ENCODE measurements at places on chromosomes 7 and 10.
A peak's percentile ranks its signal among the peaks of the same experiment; 100 is the strongest.

GRCh38 chr10:6581778-6582228 is 1.7 kb upstream of the PRKCQ start:
- no peak for DNase-seq

- DNase-seq: peak; percentile 30
Measured at GRCh38 chr10:87619705-87620104, 40.0 kb upstream of the PAPSS2 start.

- DNase-seq: no peak
Measured at GRCh38 chr10:86979296-86979818, 11.1 kb downstream of the ADIRF start.

DNA sequence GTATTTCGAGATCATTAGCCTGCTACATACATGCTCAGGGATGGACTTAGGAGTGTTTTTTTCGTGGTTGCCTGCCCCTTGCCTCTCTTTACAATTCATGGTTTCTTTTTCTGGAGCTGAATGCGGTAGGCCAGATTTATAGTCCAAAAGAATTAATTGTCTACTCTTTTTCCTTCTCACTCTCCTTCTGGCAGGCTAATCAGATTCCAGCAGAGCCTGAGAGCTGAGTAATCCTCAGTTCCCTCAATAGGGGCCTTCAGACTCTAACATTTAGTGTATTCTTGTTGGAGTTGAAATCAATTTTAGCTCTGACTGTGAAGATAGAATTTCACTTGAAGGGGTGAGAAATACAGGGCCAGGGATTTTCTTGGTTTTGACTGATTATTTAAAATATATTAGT is 16.4 kb downstream of the SORCS3 start:
- DNase-seq: no peak

DNA sequence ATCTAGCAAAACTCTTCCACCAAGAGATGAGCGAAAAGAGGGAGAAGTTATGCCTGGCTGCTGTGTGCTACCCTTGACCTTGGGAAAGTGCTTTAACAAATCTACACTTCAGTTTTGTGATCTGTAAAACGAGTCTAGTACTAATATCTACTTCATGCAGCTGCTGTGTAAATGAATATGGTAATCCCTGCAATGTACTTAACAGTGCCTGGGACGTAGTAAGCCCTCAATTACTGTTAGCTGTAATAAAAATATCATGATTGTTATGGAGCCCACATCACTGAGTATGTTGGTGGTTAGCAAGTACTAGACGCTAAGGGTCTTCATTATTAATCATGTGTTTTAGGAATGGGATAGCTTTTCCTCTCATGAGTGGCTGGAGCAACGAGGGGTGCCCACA is 80.5 kb downstream of the LYZL1 start:
- no peak for DNase-seq

- DNase-seq: no peak
Measured at GRCh38 chr7:42720012-42720411, 191.9 kb downstream of the C7orf25 start.

DNA sequence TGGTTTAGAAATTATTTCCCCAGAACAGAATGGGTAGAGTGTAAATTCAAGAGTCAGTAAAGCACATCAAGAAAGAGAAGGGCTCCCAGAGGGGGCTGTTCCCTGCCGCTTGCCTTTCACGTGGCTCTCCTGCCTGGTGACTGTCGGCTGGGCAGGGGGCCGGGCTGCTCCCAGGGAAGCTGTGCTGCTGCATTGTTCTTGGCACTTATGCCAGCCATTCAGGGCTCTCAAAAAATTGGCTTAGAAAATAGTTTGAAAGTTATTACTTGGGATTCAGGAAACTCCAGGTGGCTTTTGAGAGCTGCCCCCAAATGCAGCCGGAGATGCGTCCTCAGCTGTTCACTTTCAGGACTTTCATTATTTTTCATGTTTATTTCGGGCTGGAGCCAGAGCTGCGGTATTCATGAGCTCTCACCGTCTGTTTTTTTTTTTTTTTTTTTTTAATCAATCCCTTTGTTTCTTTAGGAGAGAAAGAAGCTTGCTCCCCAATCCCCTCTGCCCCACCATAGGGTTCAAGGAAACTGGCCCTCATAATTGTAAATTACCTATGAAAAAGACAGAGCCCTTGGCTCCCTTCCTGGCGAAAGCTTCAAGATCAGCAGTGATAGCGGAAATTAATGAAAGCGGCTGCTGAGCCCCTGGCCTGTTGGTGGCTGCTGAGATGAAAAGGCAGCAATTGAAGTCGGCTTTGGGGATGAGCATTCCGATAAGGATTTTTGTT is 94.1 kb downstream of the SORCS3 start:
- no peak for DNase-seq

- no peak for DNase-seq
Measured at GRCh38 chr7:82655965-82656364, 212.4 kb upstream of the CACNA2D1 start.

DNA sequence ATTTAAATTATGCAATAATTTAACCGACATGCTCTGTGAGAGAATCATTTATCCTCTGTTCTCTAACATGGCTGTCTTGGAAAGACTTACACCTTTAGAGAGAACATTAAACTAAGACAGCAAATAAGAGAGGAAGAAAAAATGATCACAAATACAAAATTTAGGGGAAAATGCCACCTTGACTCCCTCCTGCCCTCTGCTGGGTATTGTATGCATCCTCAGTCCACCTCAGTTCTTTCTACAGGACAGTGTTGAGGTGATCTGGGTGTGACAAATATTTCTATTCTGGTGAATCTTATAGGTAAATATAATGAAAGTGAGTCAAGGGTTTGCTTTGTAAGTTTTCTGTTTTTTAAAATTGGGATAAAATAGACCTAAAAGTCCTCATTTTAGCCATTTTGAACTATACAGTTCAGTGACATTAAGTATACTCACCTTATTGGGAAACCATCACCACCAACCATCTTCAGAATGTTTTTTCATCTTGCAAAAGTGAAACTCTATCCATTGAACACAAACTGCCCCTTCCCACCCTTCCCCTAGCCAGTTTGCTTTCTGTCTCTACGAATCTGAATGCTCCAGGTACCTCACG is 61.5 kb upstream of the ELMO1 start:
- peak; percentile 11 for DNase-seq

- no peak for DNase-seq
Measured at GRCh38 chr7:102866535-102867215, 46.1 kb upstream of the LRRC17 start.

- no peak for DNase-seq
Measured at GRCh38 chr7:157813053-157813452, 476.2 kb downstream of the DNAJB6 start.
